ENCODE measurements at places on chromosomes 16 and 17. TPM values are rescaled to one million over a fixed set of nuclear protein-coding genes. Genes with fewer than 3 reads are reported as not detected.

DNA sequence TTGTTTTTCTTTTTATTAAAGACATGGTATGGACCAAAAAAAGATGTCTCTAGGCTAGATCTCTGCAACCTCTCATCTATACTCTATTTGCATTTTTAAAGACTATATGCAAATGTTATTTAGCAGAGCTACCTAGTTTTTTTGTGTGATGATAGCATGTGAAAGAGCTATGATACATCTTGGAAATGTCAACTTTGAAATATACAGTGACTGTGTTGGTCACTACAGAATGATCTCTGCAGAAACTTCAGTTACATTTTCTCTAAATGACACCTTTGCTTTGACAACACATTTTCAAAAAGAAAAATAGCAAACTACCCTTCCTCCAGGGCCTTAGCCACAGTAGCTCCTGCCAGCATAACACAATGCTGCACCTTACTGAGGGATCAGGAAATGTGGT lies 86.6 kb downstream of the PRKCB start:
- DNase-seq = no peak

- DNase-seq = no peak
These were observed 8.3 kb downstream of the NME3 start for GRCh38 chr16:1762879-1763520.

GRCh38 chr17:11807606-11808005 lies 189.7 kb downstream of the ZNF18 start:
- no peak for DNase-seq

DNA sequence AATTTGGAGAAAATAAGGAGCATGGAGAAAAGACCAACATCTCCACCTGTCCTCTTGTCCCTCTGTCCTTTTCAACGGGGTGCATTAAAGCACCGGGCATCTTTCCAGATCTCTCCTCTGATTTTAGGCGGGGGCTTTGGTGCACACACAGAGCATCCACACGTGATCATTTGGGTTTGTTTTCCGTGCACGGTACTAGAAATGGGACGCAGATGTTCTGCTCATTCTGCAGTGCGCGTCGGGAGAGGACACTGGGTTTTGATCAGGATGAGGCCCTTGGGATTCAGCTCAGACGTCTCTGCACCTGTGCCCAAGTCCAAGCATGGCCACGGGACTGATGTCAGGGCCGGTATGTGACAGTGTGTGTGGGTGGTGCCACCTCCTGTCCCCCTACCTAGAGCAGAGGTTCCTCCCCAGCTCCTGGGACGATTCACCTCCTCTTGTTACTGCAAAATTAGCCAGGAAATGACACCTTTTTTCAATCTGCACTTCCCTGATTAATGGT lies 31.9 kb downstream of the PDIA2 start:
- DNase-seq = no peak

- DNase-seq = peak; percentile 95
These were observed 143.3 kb downstream of the PARN start for GRCh38 chr16:14486520-14487303.

- no peak for DNase-seq
These were observed 208.3 kb downstream of the RGS9 start for GRCh38 chr17:65345261-65346005.

The AIPL1 gene
- total RNA-seq = not detected

The GP2 gene
- total RNA-seq = not detected

All from HFFc6 (cell line).